Esophagus muscularis mucosa (tissue), 4 donors: ENCODE measurements at places on chromosomes 13 and 19.

DNA sequence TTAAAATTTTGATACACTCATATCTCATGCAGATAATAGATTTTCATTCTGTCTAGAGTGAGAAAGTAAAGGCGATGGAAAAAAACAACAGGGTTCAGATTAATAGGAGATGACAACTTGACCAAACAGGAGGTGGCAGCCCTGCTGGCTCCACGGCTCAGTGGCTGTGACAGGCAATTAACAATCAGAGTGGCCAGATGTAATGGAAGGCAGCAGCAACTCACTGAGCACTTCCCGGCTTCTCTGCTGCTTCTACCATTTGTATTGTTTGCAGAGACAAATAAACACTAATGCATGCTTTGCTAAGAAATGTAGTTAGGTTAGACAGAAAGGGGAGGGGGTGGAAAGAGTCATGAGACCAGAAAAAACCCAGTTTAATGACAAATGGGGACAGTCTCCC is 473.0 kb upstream of the SLC10A2 start:
- H3K36me3 ChIP-seq, result no peaks in the 10 kb centered on the region
- H3K4me3 ChIP-seq, result no peak overlapping the region
- H3K27me3 ChIP-seq, result no peaks in the 10 kb centered on the region
- DNase-seq, result no peak
- no peak overlapping the region for H3K27ac ChIP-seq
- H3K4me1 ChIP-seq, result no peaks in the 10 kb centered on the region

- H3K4me3 ChIP-seq, result no peak overlapping the region
- H3K27me3 ChIP-seq, result no peaks in the 10 kb centered on the region
- H3K36me3 ChIP-seq, result no peaks in the 10 kb centered on the region
- DNase-seq, result no peak
- H3K27ac ChIP-seq, result no peak overlapping the region
- H3K4me1 ChIP-seq, result no peaks in the 10 kb centered on the region
These were observed 16.1 kb downstream of the PCDH8 start for GRCh38 chr13:52832313-52832712.

DNA sequence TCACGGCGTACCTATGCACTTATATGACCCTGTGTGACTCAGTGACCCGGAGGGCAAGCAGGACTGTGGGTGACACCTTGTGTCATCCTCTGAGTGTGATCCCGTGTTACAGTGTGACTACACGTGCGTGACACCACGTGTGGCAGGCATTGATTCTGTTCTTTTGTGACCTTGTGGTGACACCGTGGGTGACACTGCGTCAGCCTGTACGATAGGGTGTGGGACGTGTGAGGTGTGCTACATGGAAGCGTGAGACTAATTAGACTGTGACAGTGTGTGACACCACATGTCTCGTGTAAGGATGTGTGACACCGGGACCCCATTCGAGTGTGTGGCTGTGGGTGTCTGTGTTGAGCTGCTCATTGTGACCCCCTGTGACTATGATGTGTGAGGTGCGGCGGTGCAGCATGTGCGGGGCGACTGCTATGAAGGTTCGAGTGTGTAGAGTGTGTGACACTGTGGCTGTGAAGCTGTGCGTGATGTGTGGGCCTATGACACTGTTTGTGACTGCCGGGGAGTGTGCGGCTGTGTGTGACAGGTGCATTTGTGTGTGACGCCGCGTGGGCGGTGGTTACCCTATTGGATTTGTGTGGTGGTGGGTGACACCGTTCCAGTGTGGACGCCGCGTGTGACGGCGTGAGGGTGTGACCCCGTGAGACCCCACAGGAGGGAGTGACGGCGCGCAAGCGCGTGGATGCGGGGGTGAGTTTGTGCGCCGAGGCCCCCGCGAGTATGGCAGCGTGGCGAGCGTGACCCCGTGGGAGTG is 399 bp upstream of the SPTBN4 start:
- no peaks in the 10 kb centered on the region for H3K36me3 ChIP-seq
- no peak for DNase-seq
- H3K4me1 ChIP-seq, result peaks cover 48% of the 10 kb centered on the region
- H3K4me3 ChIP-seq, result peak overlapping the region; percentile 89
- H3K27me3 ChIP-seq, result no peaks in the 10 kb centered on the region

- DNase-seq, result no peak
- no peak overlapping the region for H3K4me3 ChIP-seq
- H3K4me1 ChIP-seq, result no peaks in the 10 kb centered on the region
These were observed 25.6 kb downstream of the F2RL3 start for GRCh38 chr19:16914421-16914820.

DNA sequence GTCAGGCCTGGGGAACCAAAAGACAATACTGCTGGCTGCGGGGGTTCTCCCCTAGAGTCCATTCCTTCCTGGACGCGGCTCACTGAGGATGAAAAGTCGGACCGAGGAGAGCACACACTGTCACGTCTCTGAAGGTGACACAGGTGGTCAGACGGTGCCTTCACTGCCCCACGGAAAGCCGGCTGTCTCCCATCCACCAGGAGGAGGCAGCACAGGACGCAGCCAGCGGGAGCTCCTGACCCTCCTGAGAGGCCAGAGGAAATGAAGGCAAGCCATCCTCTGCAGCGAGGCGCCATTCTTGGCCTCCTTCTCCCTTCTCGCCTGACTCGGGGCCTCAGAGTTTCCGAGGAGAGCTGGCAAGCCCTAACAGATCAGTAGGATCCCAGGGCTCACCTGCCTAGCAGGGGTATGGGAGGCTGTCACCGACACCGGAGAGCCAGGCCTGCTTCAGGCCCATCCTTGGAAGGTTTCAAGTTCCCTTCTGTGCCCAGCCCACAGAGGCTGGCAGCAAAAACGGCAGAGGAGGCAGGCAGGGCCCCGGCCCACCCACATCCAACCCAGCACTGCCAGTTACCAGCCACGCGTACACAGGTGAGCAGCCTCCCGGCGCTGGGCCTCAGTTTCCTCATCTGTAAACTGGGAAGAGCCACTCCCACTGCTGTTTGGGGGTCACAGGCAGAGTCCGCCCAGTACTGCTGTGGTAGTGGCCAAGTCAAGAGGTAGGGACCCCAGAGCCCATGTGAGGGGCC is 4.5 kb downstream of the REXO1 start:
- H3K27ac ChIP-seq, result no peak overlapping the region
- H3K4me1 ChIP-seq, result peaks cover 73% of the 10 kb centered on the region
- H3K27me3 ChIP-seq, result no peaks in the 10 kb centered on the region
